ENCODE measurements at places on chromosomes 4 and X. TPM values are rescaled to one million over a fixed set of nuclear protein-coding genes. Genes with fewer than 3 reads are reported as not detected.

Gene QRFPR
- polyA plus RNA-seq = 2.9 TPM

Gene SMIM10L2A
- polyA plus RNA-seq = 10.7 TPM

Gene ART3
- 0.21 TPM for polyA plus RNA-seq

Gene NDNF
- 0.70 TPM for polyA plus RNA-seq

Gene SPANXA1
- not detected for polyA plus RNA-seq

- no peaks in the 10 kb centered on the region for H3K27me3 ChIP-seq
- no peak overlapping the region for H3K27ac ChIP-seq
- DNase-seq = peak; percentile 43
- H3K4me3 ChIP-seq = no peak overlapping the region
Measured at GRCh38 chrX:68599256-68600152, 48.0 kb upstream of the STARD8 start.

GRCh38 chr4:76458825-76459224, 23.8 kb downstream of the SHROOM3 start:
- DNase-seq = no peak
- H3K27me3 ChIP-seq = no peaks in the 10 kb centered on the region
- no peaks in the 10 kb centered on the region for H3K36me3 ChIP-seq
- no peak overlapping the region for H3K4me3 ChIP-seq
- H3K4me1 ChIP-seq = peaks cover 9% of the 10 kb centered on the region

GRCh38 chrX:44935172-44935571, 62.2 kb downstream of the KDM6A start:
- H3K36me3 ChIP-seq = no peaks in the 10 kb centered on the region
- no peaks in the 10 kb centered on the region for H3K4me1 ChIP-seq
- H3K4me3 ChIP-seq = no peak overlapping the region

- no peak overlapping the region for H3K4me3 ChIP-seq
- H3K27ac ChIP-seq = no peak overlapping the region
- no peaks in the 10 kb centered on the region for H3K27me3 ChIP-seq
- DNase-seq = no peak
Measured at GRCh38 chr4:138104284-138104680, 137.9 kb downstream of the SLC7A11 start.

DNA sequence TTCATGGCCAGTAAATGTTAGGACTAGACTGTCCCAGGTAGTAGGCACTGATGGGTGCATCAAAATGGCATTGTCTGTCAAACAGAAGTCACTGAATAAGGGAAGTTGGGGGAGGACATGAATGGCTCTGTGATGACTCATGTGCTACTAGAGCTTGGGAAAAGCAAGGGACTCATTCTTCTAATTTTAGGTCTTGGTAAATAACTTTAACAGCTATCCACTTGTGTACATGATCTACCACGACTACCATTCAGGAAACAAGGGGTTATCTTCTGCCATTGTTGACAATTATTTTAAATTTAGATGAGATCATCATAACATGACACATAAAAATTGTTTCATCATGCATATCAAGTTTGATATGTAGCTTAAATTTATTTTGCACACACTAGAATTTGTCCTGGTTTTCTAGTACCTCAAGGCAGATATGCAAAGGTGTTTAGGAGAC, 6.3 kb downstream of the AREG start:
- H3K36me3 ChIP-seq = no peaks in the 10 kb centered on the region
- DNase-seq = no peak
- H3K4me3 ChIP-seq = no peak overlapping the region
- no peaks in the 10 kb centered on the region for H3K4me1 ChIP-seq
- no peak overlapping the region for H3K27ac ChIP-seq
- no peaks in the 10 kb centered on the region for H3K27me3 ChIP-seq

DNA sequence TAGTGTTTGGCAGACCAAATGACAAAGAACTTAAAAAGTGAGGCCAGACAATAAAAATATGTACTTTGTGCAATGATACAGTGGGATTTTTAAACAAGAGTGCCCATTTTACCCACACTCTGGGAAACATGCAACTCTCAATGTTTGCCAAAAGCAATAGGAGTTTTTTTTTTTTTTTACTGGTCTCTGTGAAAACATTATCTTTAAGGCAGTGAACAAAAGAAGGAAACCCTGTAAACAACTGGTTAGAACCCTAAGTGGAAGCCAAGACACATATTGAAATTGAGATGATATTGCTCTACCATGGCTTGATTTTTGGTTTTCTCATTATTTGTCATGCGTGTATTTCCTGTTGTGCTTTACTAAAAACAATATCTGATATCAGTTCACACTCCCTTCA, 67.2 kb upstream of the PPP3CA start:
- no peaks in the 10 kb centered on the region for H3K27me3 ChIP-seq
- H3K4me3 ChIP-seq = no peak overlapping the region
- H3K36me3 ChIP-seq = no peaks in the 10 kb centered on the region

DNA sequence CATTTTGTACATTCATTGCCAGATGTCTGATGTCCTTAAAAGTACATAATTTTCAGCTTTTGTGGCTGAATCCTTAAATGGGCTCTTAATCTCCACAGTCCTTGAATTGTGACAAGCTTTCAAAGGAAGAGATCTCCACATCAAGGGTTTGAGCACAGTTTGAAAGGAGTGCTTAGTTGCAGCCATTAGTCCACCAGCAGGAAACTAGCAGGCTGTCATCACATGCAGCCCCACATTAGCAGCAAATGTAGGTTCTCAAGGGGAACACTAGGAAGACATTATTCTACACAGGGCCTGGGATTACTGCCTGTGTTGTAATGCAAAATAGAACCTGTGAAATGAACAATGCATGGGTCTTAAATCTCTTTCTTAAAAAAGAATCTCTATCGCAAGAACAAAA, 173.2 kb downstream of the CBLL2 start:
- no peak overlapping the region for H3K4me3 ChIP-seq
- no peaks in the 10 kb centered on the region for H3K27me3 ChIP-seq
- no peaks in the 10 kb centered on the region for H3K4me1 ChIP-seq

GRCh38 chr4:139704915-139705485, 39.4 kb downstream of the MGST2 start:
- H3K27ac ChIP-seq = no peak overlapping the region
- no peaks in the 10 kb centered on the region for H3K4me1 ChIP-seq
- no peak for DNase-seq
- no peaks in the 10 kb centered on the region for H3K36me3 ChIP-seq

DNA sequence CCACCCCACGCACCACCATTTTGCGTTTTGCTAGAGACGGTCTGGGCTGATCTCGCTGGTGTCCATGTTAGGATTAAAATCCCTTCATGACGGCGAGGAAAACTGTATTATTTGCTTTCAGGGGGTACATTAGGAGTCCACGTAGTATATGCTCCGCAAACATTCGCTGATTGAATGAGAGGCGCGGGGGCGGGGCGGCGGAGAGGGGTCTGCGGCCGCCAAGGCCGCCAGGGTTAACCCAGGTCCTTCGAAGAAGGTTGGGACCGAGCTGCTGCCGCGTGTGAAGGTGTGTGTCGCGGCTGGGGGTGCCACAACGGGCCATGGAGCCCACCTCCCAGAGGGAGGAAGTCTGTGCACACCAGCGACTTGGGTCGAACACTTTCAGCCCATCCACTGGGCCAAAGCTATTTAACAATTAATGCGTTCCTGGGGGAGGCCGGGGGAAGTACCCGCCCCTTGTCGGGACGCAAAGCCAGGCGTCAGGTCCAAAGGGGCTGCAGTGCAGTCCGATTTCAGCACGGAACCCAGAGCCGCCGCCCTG, 6.4 kb upstream of the PITX2 start:
- H3K4me3 ChIP-seq = peak overlapping the region; percentile 56
- peak; percentile 68 for DNase-seq
- no peaks in the 10 kb centered on the region for H3K36me3 ChIP-seq
- peaks cover 100% of the 10 kb centered on the region for H3K27me3 ChIP-seq

- no peaks in the 10 kb centered on the region for H3K27me3 ChIP-seq
- no peaks in the 10 kb centered on the region for H3K36me3 ChIP-seq
- H3K27ac ChIP-seq = no peak overlapping the region
- no peak overlapping the region for H3K4me3 ChIP-seq
Measured at GRCh38 chrX:23554304-23554703, 113.0 kb upstream of the PRDX4 start.

DNA sequence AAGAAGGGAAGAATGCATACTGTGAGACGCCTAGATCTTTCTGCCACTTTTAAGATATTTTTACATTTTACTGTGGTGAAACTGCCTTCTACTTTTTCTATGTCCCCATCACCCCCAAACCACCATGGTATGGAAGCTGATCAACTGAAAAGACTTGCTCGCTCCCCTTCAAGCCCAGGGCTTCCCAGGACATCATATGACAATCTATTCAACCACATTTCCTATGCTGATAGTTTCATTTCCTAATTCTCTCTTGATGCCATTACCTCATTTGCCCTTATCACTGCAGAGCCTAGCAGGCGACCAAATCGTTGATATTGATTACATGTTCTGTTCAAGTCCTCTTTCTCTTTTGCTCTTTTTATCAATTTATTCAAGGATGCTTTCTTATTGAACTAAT, 40.1 kb upstream of the KLHL34 start:
- H3K4me1 ChIP-seq = no peaks in the 10 kb centered on the region
- DNase-seq = no peak
- no peaks in the 10 kb centered on the region for H3K36me3 ChIP-seq
- no peak overlapping the region for H3K4me3 ChIP-seq
- H3K27me3 ChIP-seq = no peaks in the 10 kb centered on the region

DNA sequence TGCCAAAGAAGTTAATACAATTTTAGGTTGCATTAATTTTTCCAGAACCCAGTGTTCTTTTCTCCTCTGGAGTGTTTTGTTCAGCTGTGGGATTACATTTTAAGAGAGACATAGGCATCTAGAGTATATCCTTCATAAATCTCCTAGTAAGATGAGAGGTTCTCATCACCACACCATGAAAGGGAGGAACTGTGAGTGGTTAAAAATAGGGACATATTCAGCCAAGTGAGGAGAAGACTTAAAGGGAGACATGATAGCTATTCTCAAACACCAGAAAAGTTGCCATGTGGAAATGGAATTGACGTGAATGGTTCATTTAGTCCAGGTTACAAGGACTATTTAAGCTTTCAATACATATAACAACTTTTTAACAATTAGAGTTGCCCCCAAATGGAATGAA, 6.5 kb upstream of the MRPL1 start:
- H3K27ac ChIP-seq = no peak overlapping the region
- H3K4me1 ChIP-seq = no peaks in the 10 kb centered on the region
- H3K36me3 ChIP-seq = no peaks in the 10 kb centered on the region
- H3K27me3 ChIP-seq = no peaks in the 10 kb centered on the region
- no peak for DNase-seq
- no peak overlapping the region for H3K4me3 ChIP-seq

DNA sequence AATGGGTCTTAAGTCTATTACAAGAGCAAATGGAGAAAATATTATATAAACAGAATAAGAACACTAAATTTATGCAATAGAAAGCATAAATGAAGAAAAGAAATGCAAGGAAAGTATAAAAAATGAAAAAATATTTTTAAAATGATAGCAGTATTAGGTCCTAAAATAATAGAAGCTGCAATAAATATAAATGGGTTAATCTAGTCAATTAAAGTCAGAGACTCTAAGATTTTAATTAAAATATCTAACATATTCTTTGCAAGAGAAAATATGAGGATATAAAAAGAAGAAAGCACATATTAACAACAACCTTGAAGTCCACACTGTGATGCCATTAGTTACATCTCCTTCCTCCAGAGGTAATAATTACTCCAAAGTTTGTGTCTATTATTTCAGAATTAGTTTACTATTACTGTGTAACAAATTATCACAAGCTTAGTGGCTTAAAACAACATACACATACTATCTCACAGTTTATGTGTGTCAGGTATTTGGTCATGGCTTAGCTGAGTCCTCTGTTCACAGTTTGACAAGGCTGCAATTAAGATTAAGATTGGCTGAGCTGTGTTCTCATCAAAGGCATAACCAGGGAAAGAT, 174.9 kb downstream of the NAA11 start:
- H3K4me3 ChIP-seq = no peak overlapping the region
- no peaks in the 10 kb centered on the region for H3K36me3 ChIP-seq
- DNase-seq = no peak
- no peaks in the 10 kb centered on the region for H3K27me3 ChIP-seq
- H3K4me1 ChIP-seq = no peaks in the 10 kb centered on the region

DNA sequence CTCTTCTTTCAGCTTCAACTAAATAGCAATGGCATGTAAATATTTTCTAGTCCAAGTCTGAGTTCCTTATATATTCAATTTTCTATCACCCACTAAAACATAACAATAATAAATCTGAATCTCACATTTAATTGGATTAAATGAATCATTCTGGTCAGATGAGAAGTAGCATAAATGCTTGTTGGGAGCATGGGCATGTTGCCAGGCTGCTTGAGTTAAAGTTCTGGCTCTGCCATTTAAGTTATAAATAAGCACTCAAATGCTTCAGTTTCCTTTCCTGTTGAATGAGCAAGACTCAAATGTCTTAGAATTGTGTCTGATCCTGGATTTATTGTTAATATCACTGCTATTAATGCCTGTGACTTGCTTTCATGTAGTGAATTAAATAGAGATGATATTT, 496.3 kb downstream of the STPG2 start:
- no peak for DNase-seq
- no peaks in the 10 kb centered on the region for H3K36me3 ChIP-seq
- H3K4me1 ChIP-seq = no peaks in the 10 kb centered on the region
- H3K27ac ChIP-seq = no peak overlapping the region
- H3K4me3 ChIP-seq = no peak overlapping the region

- H3K4me3 ChIP-seq = no peak overlapping the region
Measured at GRCh38 chrX:111041018-111041462, 55.0 kb upstream of the PAK3 start.

DNA sequence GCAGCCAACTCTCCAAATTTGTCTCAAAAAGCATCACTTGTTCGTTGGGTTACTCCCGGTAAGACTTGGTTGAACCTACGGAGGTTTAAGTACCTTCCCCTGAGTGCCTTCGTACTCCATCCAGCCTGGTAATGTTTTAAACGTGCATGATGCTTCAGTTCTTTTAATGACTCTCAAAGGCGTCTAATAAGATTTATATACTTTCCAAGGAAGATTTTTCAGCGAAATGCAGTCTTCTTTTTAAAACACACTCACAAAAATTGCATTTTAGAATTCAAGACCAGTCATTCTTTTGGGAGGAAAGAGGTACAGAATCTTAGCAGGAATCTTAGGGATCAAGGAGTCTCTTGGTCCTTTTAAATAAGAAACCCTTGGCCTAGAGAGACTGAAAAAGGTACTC, 430 bp upstream of the TRPC3 start:
- H3K4me3 ChIP-seq = peak overlapping the region; percentile 2
- H3K36me3 ChIP-seq = no peaks in the 10 kb centered on the region
- peaks cover 52% of the 10 kb centered on the region for H3K27me3 ChIP-seq
- H3K4me1 ChIP-seq = 0 out of 2 replicates have a peak, but pooled peaks cover 2% of the 10 kb centered on the region

GRCh38 chrX:63746715-63747114, 38.3 kb downstream of the ARHGEF9 start:
- DNase-seq = no peak
- H3K27me3 ChIP-seq = no peaks in the 10 kb centered on the region
- H3K4me1 ChIP-seq = no peaks in the 10 kb centered on the region
- no peak overlapping the region for H3K4me3 ChIP-seq

- H3K4me3 ChIP-seq = no peak overlapping the region
- H3K4me1 ChIP-seq = no peaks in the 10 kb centered on the region
Measured at GRCh38 chrX:17039826-17040225, 93.4 kb downstream of the REPS2 start.

DNA sequence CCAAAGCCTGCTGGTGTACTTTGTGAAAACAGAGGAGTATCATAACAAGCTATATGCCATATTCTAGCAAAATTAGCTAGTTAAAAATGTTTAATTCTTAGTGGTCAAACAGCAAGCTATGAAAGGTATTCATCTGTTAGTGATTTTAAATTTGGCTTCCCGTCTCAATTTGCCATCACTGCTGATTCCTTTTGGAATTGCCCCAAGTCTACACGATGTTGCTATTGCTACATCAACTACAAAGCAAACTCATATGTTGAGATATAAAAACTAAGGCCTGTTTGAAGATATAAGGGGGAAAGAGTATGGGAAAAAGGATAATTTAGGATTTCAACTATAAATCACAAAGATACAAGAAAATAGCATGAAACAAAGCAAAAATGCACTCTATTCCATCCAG, 146.1 kb downstream of the COL25A1 start:
- H3K4me1 ChIP-seq = no peaks in the 10 kb centered on the region
- no peak overlapping the region for H3K4me3 ChIP-seq
- no peak overlapping the region for H3K27ac ChIP-seq
